ENCODE measurements at places on chromosomes 4 and X. TPM values are rescaled to one million over a fixed set of nuclear protein-coding genes. Genes with fewer than 3 reads are reported as not detected.

DNA sequence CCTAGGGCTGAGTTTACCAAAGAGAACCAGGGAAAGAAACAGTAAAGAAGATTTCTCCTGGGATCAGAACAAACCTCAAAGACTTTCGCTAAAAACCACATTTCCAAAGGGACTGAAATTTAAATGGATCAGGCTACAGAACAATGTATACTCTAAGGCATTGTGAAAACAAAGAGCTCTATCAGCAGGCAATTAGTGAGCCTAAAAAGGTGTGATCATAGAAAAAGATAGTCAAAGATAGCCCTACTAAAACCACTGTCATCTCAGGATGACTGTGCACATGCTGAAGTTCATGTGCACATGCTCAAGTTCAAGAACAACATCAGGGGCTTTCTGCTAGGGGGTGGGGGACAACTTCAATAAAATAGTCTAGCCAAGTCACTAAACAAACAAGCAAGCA, 12.9 kb upstream of the SMIM10L2A start:
- ATAC-seq, result no peak

GRCh38 chrX:26511589-26512363, 295.8 kb downstream of the MAGEB5 start:
- no peak for ATAC-seq

GRCh38 chr4:74886484-74886883, 46.4 kb upstream of the PARM1 start:
- no peak for ATAC-seq

DNA sequence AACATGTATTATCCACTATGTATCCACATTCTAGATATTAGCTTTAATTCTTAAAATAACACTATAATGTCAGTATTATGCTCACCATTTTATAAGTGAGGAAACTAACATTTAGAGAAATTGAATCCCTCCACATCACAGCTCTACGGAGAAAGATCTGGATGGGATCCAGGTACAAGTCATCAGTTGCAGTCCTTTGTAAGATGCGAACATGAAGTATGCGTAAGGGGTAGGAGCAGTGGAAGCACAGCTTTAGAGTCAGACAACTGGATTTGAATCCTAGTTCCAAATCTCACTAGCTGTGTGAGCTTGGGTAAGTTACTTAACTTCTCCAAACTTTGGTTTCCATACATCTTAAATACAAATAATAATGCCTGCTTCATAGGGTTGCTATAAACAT, 162.5 kb downstream of the ATP10D start:
- ATAC-seq, result no peak

DNA sequence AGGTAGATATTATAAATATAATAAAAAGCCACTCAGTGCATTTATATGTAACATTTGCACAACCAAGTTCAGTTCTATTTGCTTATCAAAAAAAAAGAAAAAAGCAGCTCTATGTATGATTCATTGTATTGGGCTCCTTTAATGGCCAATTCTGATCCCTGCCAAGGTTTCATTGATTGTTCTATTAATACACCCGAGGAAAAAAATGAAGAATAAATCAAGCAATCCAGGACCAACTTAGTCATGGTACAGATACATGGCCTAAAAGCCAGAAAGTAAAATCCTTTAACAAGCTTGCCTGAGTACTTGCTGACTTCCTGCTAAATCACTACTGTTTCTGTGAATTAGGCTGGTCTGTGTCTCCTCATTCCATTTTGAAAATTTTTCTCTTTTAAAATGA, 77.6 kb upstream of the PCDH7 start:
- ATAC-seq, result no peak

DNA sequence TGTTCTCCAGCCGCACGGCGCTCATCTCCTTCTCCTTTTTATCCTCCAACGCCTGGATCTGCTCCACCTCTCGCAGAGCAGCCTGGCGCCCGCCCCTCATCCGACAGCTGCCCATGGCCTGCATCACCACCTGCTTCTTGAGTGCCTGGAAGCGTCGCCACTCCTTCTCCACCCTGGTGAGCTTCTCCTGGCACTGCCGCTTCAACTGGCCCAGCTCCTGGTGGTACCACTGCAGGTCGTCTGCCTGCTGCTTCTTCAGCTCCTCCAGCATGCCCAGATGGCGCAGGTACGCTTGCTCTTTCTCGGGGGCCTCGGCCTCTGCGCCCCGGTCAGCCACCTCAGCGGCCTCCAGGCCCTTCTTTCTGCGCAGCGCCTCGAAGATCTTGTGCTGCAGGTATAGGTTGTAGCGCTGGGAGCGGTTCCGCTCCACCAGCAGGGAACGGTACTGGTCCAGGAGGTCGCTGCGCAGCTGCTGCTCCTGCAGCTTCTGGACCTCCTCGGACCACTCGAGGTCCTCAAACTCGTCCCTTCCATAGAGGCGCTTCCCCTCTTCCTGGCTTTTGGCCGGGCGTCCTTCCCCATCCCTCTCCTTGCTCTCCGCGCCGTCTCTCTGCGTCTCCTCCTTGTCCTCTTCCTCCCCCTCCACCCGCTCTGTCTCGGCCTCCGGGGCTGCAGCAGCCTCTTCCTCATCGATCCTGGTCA, 1.2 kb upstream of the TADA2B start:
- ATAC-seq, result no peak

- no peak for ATAC-seq
These were observed 195.0 kb upstream of the ANK2 start for GRCh38 chr4:112854420-112854819.

- no peak for ATAC-seq
These were observed 426.2 kb downstream of the PCDH7 start for GRCh38 chr4:31146366-31146765.

DNA sequence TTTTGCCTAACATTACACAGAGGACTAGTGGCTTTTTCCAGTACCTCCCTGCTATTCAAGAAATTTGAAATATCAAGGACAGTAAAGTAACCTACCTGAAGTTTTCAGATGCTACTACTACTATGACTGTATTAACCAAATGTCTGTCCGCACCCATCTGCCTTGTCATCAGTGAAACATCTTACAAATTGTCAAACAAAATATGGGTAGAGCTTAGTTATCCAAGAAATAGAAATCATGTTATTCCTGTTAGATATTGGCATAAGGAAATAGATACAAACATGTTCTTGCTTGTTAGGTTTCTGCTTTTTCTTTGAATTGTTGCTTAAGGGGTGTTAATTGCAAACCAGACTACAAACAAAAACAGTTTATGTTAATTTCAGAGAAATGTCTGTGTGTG, 63.9 kb downstream of the PLS3 start:
- no peak for ATAC-seq

The RGN gene
- 10.2 TPM for total RNA-seq

The GPR173 gene
- 0.67 TPM for total RNA-seq
